Activated CD4-positive, alpha-beta T cell treated with anti-CD3 and anti-CD28 coated beads for 1 hour (primary cell): ENCODE measurements at places on chromosomes 13 and 19.

DNA sequence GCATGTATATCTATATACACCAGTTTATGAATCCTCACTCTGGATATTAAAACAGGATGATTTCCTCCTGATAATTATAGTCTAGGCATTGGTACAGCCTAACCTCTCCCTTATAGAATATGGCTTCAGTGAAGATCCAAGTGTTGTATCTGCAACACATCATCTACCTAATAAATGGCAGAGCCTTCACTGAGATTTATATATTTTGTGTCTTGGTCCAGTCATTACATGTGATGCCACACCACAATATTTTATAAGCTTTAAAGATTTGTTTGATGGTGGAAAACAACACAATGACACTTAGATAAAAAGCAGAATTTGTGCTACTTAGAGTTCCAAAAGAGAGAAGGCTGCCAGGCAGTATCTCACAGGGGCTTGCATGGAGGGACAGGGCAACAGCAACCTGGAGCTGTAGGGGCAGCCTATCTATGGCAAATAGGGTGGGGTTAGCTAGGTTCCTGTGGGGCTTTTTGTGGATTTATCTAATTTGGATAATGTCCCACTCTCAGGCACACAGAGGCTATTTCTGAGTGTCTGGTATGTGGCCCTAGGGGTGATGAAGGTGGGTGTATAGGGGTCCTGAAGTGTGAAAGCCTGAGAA is 1736.7 kb upstream of the PRR20A start:
- no peak for DNase-seq

GRCh38 chr13:80131204-80131603 is 209.7 kb downstream of the SPRY2 start:
- DNase-seq, result no peak

DNA sequence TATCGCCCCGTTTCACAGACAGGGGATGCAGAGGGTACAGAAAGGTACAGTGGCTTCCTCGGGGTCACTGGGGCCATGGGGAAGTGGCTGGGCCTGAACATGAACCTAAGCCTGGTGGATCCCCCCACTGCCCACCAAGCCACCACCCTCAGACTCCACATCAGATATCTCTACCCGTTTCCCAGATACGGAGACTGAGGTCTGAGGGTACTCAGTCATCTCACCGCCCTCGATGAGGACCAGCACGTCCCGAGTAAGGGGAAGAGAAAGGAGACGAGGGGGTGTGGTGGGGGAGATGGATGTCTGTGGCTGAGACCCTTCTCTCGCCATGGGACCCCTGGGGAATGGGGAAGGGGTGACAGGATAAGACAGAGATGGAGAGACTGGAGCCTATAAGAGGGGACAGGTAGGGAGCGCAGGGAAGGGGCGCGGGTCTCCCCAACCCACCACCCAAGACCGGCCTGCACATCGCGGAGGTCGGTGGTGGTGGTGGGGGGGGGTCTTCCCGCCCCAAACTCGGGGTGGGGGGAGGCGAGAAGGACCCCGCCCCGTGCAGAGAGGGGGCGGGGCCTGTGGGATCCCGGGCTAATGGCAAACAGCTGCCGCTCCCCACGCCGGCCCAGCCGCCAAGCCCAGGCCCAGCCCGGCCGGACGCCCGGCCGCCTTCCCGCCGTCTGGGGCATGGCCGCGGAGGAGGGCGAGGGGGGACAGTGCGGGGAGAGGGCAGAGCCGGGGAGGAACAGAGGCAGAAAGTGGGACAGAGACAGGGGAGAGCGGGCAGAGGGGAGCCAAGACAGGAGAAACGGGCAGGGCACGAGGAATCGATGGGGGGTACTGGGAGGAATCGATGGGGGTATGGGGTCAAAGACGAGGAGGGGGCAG is 698 bp downstream of the KANK2 start:
- no peak for DNase-seq

GRCh38 chr19:13847407-13848339 is 29.3 kb upstream of the NANOS3 start:
- peak; percentile 72 for DNase-seq

DNA sequence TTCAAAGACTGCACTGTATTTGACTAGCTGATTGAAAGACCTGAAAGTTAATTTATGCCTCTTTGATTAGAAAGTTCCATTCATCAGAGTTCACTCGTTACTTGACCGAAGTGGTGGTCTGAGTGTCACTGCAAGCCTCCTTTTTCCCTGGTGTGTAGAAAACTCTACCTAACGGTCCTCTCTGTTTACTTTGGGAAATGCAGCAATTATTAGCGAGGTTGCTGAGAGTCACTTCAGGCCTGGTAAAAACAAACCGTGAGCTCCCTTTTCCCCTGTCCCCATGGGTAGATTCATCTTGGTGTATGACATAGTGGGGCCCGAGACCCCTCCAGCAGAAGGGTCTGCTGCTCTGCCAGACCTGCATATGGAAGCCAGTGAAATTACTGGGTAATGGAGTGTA is 126.8 kb upstream of the RNF113B start:
- DNase-seq, result no peak
